NCI-H1436 (cell line): ENCODE measurements at places on chromosomes 16 and 17.

DNA sequence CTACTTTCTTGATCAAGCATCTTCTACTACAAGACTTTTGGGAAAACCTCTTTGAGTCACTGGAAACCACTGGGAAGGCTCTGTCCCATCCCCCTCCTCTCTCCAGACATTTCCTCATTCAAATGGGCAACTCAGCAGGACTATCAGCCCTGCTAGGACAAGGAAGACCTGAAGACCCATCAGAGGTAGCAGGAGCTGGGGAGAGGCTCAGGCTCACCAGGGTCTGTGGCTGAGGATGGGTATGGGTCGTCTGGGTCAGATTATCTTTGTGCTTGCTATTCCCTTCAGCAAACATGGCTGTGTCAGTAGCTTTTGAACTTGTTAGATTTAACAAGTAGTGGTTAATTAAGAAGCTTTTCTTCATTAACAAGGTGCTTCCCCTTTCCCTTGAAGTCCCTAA is 15.0 kb upstream of the NF1 start:
- no peak for DNase-seq

DNA sequence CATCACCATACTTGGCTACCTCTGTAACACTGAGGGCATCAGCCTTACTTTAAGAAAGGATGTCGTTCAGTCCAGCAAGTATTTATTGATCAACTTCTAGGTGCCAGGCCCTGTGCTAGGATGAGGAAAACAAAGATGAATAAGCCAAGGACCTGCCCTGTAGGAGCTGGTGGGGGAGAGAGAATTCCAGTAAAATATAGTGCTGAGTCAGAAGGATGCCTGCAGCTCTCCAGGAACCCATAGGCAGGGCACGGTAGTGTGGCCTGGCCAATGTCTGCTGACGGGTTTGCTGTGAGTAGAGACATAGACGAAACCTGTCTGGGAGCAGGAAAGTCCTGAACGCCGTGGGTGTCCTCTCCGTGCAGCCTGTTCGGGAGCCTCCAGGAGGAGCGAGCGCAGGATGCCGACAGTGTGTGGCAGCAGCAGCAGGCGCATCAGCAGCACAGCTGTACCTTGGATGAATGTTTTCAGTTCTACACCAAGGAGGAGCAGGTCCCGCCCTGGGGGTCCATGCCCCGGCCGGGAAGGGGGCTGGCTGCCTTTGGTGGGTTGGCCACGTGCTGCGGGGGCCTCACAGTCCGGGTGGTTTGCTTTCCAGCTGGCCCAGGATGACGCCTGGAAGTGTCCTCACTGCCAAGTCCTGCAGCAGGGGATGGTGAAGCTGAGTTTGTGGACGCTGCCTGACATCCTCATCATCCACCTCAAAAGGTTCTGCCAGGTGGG is 55.6 kb downstream of the USP43 start:
- DNase-seq = no peak

GRCh38 chr17:78242024-78242742 is 10.8 kb downstream of the TMEM235 start:
- no peak for DNase-seq

DNA sequence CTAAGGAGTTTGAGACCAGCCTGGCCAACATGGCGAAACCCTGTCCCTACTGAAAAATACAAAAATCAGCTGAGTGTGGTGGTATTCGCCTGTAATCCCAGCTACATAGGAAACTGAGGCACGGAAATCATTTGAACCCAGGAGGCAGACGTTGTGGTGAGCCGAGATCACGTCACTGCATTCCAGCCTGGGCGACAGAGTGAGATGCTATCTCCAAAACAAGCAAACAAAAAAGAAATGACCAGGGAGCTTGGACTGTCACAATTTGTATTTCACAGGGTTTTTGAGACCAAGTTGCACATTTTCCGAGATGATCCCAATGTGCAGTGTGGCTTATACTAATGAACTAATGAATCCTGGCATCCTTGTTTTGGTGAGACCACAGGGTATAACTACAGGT is 156.5 kb downstream of the SLC39A11 start:
- no peak for DNase-seq

- no peak for DNase-seq
These were observed 14.6 kb downstream of the SMTNL2 start for GRCh38 chr17:4598776-4599504.

DNA sequence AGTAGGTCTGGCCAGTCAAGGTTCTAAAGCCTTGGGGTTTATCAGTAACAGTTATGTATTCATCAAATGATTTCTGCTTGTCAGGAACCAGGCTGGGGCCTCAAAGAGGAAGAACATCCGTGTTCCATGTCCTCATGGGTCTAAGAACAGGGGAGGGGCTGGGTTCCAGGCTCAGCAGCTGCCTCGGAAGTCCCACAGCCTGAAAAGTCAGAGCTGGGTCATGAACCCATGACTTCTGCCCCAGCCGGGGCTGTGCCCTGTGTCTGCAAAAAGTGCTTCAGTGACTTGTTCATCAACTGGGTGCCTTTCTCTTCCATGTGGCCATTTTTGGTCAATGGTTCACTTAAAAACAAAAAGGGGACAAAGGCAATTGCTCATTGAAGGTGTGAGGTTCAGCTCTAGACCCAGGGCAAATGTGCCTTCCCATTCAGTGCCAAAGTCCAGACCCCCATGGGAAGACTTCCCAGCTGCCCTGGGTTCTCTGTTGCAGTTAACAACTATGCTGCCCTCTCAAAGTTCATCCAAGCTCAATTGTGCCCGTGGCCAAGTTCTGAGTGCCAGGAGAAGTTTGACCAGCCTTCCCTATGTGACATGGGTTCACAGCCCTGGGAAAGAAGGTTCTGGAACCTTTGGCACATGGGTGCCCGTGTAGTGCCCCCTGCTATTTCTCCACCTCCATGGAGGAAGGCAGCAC is 18.5 kb downstream of the TBKBP1 start:
- no peak for DNase-seq

DNA sequence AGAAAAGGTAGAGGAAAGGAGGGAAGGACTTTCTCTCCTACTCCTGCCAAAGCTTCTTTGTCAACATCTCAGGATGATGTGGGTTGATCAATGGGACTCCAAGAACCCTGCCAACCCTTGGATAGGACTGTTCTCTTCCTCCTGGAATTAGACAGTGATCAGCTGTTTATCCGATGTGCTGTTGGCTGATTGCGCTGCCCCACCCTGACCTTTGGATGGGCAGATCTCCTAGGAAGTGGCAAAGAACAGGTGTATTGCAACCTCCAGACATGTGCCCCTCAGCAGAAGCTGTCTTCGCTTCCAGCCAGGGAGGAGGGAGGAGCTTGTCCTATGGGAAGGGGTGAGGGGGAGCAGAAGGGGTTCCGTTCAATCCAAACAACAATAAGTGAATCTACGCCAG is 30.5 kb downstream of the SLC5A11 start:
- no peak for DNase-seq

- DNase-seq = peak; percentile 3
These were observed 1.2 kb downstream of the MAF start for GRCh38 chr16:79599256-79599836.

DNA sequence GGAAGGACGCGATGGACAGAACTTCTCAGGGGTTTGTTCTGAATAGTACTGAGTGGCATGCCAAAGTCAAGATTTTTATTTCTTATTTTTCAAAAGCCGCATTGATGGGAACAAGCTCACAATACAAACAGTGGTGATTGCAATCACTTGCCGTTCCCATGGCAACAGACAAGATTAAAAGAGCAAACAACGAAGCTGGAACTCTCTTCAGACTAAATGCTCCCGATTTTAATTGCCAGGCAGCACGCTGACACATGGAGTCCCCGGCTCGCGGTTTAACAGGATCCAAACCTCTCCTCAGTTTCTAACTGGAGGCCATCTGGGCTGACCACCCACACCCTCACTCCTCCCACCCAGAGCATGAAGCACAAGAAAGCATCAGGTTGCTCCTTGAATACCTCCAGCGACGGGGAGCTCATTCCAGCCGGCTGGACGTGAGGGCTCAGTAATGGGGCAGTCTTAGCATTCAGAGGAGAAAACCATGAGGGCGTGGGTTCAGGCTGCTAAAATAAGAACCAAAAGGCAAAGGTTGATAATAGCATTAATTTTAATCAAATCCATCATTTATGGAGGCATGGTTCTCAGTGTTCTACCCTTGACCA is 41.5 kb downstream of the AIPL1 start:
- DNase-seq = peak; percentile 66

DNA sequence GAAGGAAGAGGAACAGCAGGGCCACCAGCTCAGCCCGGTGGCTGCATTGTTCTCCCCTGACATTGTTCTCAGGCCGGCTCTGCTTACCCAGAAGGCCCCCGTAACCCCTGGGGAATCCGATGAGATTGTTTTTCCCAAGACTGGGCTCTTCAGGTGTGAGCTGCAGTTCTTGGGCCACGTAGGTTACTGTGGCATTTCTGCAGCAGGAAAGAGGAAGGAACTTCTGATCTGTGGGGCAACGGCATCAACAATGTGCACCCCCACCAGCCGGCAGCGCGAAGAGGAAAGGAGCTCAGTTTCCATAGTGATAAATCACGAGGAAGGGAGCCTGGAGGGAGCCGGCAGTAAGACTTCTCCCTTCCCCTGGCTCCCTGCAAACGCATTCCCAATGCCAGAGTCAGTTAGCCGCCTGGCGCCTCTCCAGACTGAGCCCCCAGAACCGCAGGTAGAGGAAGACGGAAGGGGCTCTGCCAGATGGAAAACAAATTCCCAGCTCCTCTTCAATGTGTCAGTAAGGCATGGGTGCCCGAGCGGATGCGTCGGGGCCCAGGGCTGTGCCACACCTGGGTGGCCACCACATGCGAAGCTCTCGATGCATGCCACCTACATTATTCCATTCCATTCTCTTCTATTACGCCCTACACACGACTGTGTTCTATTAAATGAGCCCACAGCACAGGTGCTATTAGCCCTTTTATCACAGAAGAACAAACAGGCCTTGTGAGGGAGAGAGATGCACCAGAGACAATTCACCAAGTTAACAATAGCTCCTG is 21.5 kb upstream of the PECAM1 start:
- peak; percentile 72 for DNase-seq

GRCh38 chr16:68009157-68009735 is 6.5 kb downstream of the DPEP2NB start:
- no peak for DNase-seq
